ENCODE measurements at places on chromosomes 1 and 21.
A peak's percentile ranks its signal among the peaks of the same experiment; 100 is the strongest.

- peak; percentile 23 for DNase-seq
These were observed 448 bp downstream of the GATAD2B start for GRCh38 chr1:153922076-153922971.

DNA sequence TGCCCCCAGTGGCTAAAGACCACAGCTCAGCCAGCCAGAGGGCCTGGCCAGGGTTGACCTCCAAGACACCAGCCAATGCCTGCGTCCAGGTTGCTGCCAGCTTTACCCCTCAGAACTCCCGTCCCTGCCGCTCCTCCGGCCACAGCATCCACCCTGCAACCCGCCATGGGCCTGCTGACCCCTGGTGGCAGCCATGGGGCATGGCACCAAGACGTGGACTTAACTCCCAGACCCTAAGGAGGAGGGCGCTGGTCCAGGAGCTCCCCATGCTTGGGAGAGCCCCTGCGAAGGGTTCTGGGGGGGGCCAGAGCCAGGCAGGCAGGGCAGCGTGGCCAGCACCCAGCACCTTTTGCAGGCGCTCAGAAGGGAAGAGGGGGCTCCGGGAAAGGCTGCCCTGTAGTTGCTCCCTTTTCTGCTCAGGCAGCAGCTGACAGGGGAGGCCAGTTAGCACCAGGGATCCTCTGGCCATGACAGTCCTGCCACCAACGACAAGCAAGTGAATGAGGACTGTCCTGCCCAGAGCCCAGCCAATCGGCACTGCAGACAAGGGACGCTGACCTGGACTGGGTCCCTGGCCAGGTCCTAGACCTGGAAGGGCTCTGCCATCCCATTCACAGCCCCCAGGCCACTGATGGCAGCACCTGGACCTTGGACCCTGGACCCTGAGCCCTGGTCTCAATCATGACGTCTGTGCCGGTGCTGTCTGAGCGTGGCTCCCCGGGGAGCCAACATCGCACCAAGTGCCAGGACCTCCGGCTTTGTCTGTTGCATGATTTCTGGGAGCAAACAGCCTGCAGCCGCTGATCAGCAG is 246.2 kb downstream of the NPHP4 start:
- DNase-seq: peak; percentile 58

DNA sequence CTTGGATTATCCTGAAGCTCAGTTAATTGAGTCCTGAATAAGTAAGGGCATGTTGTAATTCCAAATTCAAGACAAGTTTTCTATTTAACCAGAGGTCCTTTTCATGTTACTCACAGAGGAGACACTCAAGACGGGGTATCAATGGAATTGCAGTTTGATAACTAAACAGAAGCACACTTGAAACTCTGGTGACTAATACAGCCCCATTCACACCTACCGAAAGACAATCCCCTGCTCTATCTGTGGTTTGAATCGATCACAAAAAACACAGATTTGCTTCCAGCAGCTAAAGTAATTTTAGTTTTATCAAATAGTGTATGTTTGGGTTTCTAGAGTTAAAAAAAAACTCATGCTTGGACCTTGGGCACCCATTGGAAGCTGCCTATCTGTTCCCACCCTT is 60.4 kb downstream of the TEX35 start:
- DNase-seq: no peak

DNA sequence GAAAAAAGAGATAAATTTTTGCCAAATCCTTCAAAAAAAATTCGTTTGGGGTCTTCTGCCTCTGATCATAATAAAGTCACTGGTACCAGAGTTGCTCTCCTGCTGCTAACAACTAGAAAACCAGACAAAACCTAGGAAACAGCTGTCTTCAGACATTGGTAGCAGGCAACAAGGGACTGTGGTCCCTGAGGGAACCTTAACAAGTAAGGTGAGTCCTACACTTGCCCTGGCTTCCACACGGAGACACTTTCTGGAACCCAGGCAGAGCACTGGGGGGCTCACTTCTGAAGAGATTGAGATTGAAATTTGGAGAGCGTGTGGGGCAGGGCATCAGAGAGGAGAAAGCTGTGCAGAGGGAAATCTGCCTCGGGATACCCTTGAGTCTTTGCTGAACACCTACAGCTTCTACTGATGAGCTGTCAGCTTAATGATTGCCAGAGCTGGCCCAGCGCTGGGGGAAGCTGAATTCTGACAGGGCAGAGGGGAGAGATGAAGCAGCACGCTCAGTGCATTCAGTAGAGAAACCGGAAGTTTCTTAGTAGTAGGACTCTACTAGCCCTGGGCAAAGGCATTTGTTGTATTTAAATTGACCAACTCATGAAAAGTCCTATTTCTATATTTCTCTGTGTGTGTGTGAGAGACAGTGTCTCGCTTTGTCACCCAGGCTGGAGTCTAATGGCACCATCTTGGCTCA is 18.5 kb upstream of the FAM89A start:
- no peak for DNase-seq

DNA sequence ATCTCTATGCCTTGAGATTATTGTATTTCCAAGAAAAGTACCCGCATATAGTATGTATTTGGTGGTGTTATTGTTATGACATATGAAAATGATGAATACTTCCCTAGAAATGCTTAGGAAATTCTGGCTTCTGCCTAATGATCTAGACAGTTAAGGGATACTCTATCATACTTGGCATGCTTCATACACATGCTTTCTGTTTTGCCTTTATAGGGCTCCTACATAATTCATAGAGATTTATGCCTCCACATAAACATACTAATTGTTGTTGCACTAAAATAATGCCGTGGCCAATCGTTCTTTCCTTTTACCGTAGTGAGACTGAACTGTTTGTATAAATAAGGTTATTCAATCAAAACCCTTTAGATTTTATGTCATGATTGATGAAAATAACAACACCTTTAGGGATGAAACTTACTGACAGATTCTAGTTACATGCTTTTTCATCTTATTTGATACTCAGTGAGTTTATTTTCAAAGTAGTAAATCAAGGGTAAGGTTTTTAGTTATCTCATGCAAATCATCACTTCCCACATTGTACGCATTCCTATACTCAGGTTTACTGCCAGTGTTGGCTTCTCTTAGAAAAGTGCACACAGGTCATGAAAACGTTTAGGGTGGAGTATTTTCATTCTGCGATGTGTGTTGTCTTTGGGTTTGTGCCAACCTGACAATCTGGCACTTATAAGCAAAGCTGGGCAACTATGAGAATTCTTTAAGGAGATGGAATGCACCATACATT is 40.5 kb upstream of the SCYL3 start:
- DNase-seq: peak; percentile 74

GRCh38 chr1:26822737-26823395 is 3.6 kb upstream of the ZDHHC18 start:
- no peak for DNase-seq

DNA sequence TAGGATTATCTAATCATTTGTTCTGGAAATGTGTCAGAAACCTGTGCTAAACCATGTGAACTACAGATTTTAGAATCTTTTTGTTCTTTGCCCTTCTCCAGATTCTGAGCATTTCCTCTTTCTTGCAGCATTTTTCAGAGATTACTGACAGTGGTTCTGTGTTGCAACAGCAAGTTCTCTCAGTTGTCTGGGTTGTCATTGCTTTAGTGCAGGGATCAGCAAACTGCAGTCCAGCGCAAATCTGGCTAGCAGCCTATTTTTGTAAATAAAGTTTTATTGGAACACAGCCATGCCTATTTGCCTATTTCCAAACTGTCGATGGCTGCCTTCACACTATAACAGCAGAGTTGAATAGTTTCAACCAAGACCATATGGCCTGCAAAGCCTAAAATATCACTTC is 66.3 kb upstream of the LRRC8D start:
- peak; percentile 55 for DNase-seq

DNA sequence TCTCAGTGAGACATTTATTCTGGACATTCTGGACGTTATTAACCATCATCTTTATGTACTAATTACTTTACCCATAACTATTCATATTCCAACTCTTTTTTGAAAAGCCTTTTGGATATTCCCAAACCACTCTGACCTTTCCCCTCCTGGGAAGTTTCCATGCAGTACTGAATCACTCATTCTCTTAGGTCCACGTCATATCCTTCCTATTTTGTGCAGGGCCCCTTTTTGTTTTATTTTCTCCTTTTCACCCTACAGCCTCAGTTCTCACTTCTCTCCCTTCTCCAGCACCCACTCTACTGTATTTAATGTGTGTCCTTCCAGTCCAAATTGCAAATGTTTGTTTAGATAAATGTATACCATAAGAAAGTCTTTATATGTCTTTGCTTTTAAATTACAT is 16.4 kb upstream of the ATP1A1 start:
- DNase-seq: no peak

GRCh38 chr1:47713975-47714767 is 276.3 kb downstream of the FOXD2 start:
- no peak for DNase-seq

DNA sequence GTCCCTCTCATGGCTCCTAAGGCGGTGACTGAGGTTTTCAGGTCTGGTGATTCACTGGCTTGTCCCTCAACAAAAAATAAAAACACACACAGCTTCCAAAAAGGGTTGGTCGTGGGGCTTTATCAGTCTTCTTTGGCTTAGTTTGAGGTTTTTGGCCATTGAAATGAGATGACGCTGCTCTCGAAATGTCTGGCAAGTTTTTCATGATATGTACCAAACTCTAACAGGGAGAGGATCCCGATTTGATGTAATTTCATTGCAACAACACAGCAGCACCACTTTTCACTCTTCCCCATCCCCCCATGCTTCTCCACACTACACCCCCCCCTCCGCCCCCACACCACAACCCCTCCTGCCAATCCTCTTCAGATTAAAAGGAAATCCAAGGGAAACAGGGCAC is 187.1 kb upstream of the NFIA start:
- DNase-seq: no peak

DNA sequence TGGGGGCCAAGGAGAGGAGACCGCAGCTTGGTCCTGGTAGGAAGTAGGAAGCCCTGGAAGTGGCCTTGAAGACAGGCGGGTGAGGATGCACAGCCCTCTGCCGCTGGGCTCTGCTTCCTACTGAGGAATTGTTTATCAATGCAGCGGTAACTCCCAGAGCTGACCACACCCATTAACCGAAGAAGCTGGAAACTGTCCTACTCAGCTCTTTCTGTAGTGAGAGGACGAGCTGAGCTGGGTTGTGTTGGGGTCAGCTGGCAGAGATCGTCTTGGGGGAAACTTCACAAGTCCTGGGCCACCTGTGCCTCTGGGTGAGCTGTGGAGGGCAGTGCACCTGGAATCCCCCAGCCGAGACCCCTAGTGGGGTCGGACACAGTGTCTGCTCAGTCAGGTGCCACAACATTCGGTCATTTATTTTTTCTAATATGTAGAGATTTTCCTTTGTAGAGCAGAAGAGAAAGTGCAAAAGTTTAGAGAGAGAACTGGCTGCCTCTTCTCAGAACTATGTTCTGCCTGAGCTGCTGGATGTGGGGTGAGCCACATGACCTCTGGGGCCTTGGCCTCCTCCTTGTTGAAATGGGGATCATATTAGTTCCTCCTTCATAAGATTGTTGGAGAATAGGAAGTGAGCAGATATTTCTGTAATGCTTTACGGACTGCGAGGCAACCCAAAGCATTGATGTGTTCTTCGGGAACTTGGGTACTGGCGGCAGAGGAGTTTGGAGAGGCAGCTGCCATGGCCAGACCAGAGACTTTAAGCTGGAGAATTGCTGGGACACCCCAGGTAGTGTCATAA is 3.6 kb downstream of the NECAP2 start:
- DNase-seq: no peak

- no peak for DNase-seq
These were observed 41.7 kb downstream of the CASZ1 start for GRCh38 chr1:10754568-10755329.

GRCh38 chr1:117581391-117581943 is 24.4 kb upstream of the TENT5C start:
- no peak for DNase-seq

DNA sequence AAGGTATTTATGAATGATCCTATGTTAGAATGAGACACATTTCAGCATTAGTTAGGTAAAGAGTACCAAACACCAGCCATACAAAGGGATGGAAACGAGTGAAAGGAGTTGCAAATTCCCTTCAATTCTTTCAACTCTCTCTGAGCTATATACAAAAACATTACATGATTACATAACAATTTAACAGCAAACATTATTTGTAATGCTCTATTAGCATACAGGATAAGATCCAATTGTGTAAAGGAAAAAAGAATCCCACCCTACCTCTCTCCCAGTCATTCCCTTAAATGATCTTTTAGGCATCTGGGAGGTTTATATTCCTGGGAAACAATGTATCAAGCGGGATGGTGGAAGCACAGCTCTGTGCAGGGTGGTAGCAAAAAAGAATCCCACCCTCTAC is 117.9 kb downstream of the RHOU start:
- DNase-seq: no peak

DNA sequence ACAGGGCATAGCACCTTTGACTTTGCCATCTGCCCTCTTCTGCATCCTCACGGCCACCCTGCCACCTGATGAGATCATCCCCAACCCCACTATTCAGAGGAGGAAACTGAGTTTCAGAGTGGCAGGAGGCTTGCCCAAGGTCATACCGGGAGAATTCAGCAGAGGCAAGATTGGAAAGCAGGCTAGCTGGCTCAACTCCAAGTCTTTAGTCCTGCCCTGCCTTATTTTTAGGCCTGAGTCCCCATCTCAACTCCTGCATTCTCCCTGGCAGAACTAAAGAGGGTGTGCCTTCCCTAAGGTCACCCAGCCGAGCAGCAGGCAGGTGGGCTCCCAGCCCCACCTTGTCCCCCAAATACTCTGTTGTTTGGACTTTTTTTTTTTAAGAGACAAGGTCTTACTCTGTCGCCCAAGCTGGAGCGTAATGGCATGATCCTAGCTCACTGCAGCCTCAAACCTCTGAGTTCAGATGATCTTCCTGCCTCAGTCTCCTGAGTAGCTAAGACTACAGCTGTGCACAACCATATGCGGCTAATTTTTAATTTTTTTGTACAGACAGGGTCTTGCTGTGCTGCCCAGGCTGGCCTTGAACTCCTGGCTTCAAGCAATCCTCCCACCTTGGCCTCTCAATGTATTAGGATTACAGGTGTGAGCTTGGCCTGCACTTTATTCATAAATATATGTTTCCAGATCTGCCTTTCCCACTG is 13.8 kb upstream of the FGR start:
- no peak for DNase-seq

DNA sequence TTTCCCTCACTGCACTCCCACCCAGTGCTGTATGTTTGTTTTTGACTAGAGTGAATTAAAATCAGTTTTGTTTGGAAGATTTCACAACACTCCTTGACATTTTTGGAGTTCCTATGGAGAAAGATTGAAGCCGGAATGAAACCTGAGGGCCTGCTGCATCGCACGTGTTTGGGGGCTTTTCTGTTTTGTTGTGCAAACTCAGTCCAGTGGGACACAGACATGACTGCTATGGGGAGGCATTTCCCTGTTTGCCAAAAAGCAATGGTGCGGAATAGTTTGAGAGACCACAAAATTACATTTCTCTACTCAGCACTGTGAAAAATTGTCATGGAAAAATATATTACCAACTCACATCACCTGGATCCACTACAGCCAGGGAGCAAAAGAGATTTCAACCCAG is 43.8 kb upstream of the KCNE2 start:
- DNase-seq: peak; percentile 42

- no peak for DNase-seq
These were observed 780.6 kb downstream of the BRINP3 start for GRCh38 chr1:189697113-189697512.

- peak; percentile 55 for DNase-seq
These were observed 20.4 kb downstream of the LEPR start for GRCh38 chr1:65440915-65441314.

All from fibroblast of skin of scalp (primary cell).